ENCODE measurements at places on chromosomes 6 and 20.

DNA sequence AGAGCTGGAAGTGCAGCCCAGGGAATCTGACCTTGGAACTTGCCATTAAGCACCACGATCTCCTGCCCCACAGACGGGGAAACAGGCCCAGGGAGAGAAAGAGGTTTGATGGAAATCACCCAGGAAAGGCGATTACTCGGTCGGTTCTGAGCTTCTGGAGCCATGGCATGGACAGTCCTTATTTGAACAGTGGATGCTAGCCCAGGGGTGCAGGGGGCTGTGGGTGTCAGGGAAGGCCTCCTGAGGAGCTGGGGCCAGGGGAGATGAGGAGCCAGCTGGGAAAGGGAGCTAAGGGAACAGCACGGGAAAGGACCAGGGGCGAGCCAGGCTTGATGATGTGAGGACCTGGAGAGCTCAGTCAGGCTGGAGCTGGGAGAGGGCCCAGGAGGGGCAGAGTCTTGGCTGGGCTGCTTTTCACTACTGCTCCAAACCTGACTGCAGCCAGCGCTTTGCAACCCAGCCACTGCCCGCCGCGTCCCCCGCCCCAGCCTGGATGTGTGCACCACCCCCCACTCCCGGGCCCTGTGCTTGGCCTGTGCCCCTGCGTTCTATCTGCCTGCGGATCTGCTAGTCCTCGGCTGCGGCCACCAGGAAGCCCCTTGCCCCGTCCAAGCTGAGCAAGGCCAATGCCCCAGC is 17.8 kb downstream of the SUN5 start:
- DNase-seq = no peak

- DNase-seq = no peak
These were observed 7.7 kb downstream of the CLPSL1 start for GRCh38 chr6:35788423-35788982.

GRCh38 chr20:5630071-5630470 is 120.1 kb upstream of the SHLD1 start:
- no peak for DNase-seq

GRCh38 chr6:125963817-125964216 is 7.2 kb downstream of the HINT3 start:
- DNase-seq = no peak

GRCh38 chr6:37280162-37280887 is 22.4 kb upstream of the TMEM217 start:
- DNase-seq = no peak

DNA sequence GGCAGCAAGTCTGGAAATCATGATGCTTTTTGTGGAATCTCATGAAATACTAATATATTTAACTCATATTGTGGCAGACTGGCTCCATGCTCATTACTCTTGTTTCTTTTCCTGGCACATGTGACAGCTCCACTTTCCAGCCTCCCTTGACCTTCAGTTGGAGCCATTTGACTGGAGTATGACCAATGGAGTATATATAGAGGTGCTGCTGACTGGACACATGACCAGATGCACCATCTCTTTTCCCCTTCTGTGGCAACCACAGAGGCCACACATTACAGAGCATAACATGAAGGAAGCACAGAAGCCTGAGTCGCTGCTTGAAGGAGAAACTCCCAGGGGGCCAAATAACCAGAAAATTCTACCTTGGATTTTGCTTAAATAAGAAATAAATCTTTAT is 77.4 kb downstream of the MKKS start:
- DNase-seq = no peak

DNA sequence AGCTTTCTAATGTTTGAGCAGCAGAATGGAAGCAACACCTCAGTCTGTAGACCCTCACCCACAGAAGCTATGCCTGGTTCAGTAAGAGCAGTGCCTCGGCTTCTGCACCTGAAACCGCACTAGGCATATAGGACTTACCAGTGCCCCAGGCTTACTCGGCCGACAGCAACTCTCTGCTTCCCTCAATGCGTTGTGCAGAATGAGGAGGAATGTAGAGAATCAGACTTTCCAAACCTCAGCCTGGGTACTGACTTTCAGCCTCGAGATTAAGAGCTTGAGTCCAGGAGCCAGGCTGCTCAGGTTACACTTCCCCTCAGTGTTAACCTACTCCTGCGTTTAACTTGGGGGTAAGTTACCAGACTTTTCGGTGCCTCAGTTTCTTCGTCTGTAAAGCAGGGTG is 8.6 kb downstream of the EYA2 start:
- DNase-seq = no peak

GRCh38 chr6:22444330-22444729 is 125.0 kb upstream of the HDGFL1 start:
- DNase-seq = no peak

DNA sequence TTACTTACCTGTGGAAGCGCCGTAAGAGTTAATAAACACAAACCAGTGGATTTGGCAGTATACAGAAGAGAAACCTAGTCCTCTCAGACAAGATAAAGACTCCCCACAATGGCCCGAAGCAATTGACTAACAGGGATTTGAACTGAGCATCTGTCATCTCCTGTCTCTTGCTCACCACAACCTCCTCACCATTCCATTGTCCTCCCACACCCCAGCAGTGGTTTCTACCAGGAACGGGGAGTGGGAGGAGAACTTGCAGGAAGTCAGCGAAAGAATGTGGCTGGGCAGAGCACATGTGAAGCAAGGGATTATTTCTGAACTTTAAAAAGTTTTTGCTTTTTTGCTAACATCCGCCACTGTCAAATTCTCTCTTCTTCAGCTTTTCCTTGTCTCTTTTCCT is 24.6 kb upstream of the TAAR1 start:
- no peak for DNase-seq

GRCh38 chr6:159110013-159110412 is 59.2 kb upstream of the FNDC1 start:
- no peak for DNase-seq

GRCh38 chr20:7585126-7585679 is 355.1 kb downstream of the HAO1 start:
- DNase-seq = no peak

GRCh38 chr6:3280866-3281465 is 22.2 kb downstream of the PSMG4 start:
- DNase-seq = no peak

GRCh38 chr6:154506991-154507898 is 3.2 kb downstream of the CNKSR3 start:
- DNase-seq = no peak
